ENCODE measurements at places on chromosomes 1 and 21. TPM values are rescaled to one million over a fixed set of nuclear protein-coding genes. Genes with fewer than 3 reads are reported as not detected.

GRCh38 chr1:167792188-167792565, 70.4 kb downstream of the MPZL1 start:
- no peak for DNase-seq

The CD48 gene
- 0.45 TPM for total RNA-seq

DNA sequence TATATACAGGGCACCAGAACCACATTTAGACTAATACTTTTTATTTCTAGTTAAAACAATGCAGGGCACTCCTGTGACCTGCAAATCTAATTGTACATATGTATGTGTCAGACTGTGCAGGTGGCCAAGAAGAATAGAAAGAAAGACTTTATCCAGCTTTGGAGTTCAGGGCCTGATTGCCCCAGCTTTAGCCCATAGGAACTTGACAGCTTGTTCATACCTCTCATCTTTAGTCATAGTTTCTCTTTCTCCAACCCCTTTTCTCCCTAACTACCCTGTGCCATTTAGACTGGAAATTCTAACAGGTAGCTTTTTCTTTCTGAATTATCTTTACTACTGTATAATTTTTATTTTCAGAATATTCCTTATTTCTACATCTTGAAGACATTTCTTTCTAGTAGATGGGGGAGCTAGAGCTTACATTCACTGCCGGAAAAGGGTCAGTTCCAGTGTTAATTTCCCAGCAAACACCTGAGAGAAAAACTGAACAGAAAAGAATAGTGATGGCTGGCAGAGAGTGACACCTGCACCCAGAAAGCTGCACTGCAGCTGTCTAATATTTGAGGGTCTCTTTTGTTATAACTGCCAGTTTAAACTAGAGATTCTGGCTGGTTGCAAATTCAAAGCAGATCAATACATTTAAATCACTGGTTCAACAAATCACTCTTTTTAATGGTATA, 8.4 kb downstream of the YBX1 start:
- DNase-seq, result no peak

The FCN3 gene
- not detected for total RNA-seq

- DNase-seq, result no peak
Observed at GRCh38 chr21:42039470-42039901, 29.3 kb upstream of the ZBTB21 start.

GRCh38 chr1:159935719-159936272, 9.6 kb downstream of the IGSF9 start:
- DNase-seq, result no peak

The ISG15 gene
- total RNA-seq, result 10.3 TPM

GRCh38 chr1:28115267-28115666, 26.9 kb upstream of the EYA3 start:
- DNase-seq, result no peak

GRCh38 chr1:16981269-16981849, 939 bp upstream of the MFAP2 start:
- no peak for DNase-seq

The FCRL2 gene
- not detected for total RNA-seq

GRCh38 chr1:230621324-230622030, 20.8 kb upstream of the COG2 start:
- no peak for DNase-seq

DNA sequence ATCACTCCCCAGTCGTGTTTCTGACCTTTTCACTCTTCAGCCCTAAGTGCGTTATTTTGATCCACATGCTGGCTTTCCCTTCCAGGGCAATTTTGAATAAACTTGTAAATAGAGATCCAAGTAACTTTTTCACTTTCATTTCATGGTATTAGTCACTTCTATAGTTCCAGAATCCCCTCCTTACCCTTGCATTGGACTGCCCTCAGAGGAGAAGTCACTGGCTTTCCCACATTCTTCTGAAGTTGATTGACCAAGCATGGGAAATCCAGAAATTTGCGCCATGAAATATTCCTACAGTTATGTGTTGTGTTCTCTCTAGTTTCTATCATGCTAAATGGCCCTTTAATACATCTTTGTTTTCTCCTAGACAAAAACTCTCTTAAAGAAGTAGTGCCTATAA, 177.3 kb upstream of the GORAB start:
- no peak for DNase-seq

DNA sequence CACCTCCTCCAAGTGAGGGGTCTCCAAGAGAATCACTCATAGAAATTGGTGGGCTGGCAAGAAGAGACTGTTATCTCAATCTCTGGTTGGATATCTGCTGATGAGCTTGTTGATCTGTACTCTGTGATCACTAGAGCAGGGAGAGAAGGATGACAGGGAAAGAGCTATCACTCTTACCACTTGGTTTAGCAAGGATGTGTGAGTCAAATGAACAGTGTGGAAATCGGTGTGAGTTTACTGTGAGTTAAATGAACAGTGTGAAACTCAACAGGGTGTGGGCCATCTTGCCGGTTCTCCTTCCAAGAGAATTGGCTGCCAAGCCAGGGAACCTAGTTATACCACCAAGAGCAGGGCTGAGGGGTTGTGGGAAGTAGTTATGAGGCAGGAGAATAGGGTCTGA, 33.3 kb upstream of the CD1D start:
- no peak for DNase-seq

The DDAH1 gene
- 79.0 TPM for total RNA-seq

DNA sequence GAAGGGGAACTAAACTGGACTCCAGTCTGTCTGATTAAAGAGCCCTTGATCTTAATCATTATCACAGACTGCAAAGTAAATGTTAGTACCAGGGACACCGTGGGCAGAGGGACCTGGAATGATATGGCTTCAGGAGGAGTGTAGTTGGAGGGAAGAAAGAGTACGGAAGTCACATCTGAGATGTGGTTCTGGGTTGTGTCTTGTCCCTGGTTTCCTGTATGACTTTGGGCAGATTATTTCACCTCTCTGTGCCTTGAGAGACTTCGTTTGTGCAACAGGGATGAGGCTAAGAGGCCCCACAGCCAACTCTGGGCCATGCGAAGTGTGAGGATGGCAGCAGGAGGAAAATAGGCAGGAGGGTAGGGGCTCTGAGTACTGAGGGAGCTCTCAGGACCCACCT, 76.1 kb upstream of the SLC2A1 start:
- no peak for DNase-seq

GRCh38 chr1:229478852-229479251, 29.3 kb downstream of the NUP133 start:
- no peak for DNase-seq

The KCND3 gene
- total RNA-seq, result 34.1 TPM

Measured in cerebellum (tissue), 4 donors.